ENCODE measurements at places on chromosomes 11 and 22. TPM values are rescaled to one million over a fixed set of nuclear protein-coding genes. Genes with fewer than 3 reads are reported as not detected.

DNA sequence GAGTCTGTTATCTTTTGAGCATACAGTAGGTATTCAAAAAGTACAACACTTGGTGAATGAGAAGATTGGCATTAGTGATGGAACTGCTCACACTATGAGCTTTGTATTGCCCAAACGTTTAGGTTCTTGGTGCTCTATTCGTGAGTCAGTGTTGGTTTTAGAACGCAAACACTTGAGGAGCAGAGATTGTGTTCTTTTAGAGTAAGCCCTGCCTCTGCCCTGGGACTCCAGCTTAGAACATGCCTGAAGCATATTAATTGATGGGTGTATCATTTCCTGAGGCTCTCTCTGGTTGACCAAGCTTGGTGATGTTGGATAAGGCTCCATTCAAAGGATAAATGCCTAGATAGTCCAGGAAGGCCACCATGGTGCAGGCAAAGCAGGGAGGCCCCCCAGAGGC lies 10.9 kb downstream of the MTNR1B start:
- DNase-seq: no peak

GRCh38 chr11:116240710-116241109 lies 532.1 kb downstream of the BUD13 start:
- no peak for DNase-seq

GRCh38 chr11:30017445-30017895 lies 640 bp upstream of the KCNA4 start:
- DNase-seq: no peak

- no peak for DNase-seq
These were observed 121.4 kb upstream of the CD82 start for GRCh38 chr11:44443836-44444769.

DNA sequence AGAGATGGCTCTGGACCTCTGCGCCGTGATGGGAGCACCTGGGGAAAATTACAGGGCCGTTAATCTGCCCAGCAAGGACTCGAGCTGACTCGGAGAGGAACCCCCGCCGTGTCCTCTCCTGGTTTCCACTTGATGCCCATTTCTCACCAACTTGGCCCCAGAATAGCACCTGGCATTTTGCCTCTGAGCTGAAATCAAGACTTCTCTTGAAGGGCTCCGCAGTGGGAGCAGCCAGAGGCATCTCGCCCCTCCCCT lies 19.0 kb upstream of the CABP7 start:
- DNase-seq: no peak

DNA sequence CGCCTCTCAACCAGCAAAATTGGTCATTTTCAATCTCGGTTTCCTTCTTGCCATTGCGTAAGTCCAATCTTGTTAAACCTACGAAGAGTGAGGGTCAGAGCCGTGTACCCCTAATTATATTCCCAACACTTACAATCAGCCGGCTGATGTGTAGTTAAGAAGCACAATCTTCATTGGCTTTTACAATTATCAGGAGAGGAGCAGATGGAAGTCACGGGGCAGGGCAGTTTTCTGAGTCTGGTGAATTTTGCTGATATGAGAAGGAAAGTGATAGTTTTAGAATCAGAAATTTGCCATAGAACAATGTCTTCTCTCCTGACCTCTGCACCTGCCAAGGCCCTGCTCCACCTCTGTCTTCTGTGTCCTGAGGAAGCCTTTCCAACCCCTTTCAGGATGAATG lies 35.0 kb upstream of the ATXN10 start:
- DNase-seq: no peak

SYT8 gene
- not detected for total RNA-seq

MS4A2 gene
- total RNA-seq: 2.5 TPM

ENTHD1 gene
- not detected for total RNA-seq

MOGAT2 gene
- not detected for total RNA-seq

All from omental fat pad (tissue), 4 donors.